ENCODE measurements at places on chromosomes 3 and 15. TPM values are rescaled to one million over a fixed set of nuclear protein-coding genes. Genes with fewer than 3 reads are reported as not detected.

DNAJC13 gene
- 58.4 TPM for total RNA-seq

PIERCE2 gene
- 1.4 TPM for total RNA-seq

PPP1R14D gene
- total RNA-seq, result not detected

MUC20 gene
- total RNA-seq, result 3.8 TPM

PRICKLE2 gene
- 26.3 TPM for total RNA-seq

ITGB5 gene
- total RNA-seq, result 292 TPM

RAB8B gene
- 51.8 TPM for total RNA-seq

ARRDC4 gene
- 43.6 TPM for total RNA-seq

DNA sequence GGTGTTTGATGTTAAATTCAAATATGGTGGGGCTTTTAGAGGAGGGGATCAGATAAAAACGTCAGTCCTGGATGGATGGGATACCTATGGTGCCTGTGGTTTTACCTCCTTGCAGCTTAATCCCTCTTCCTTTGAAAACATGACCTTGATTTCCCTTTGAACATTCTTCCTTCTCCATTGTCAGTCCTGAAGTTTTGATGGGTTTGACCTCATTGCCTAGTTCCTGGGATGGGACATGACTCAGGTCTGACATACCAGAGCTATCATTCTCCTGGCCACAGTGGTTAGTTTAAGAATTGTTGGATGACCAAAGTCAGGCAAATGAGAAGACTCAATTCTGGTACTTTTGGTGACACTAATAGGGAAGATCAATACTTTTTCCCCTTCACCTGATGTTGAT lies 87.2 kb downstream of the PRICKLE2 start:
- DNase-seq, result no peak

DNA sequence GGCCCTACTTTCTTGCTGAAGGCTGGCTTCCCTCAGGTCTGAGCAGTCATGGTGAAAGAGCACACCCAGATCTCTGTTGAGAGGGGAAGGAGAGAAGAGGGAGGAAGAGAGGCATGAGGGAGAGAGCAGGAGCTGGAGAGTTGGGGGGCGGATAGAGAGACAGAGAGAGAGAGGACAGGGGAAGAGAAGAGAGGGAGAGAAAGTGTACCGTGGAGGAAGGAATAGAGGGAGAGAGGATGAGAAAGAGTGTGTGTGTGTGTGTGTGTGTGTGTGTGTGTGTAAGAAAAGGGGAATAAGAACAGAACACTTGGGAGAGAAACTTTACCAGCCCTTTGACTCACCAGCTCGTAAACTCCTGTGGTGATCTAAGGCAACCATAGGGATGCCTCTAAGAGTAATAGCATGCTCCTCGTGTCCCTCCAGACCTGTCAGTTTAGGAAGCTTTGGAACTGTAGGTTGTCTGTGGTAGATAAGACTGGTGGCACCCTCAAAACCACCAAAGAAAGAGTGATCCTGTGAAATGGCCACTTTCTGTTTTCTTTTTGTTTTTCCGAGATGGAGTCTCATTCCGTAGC lies 18.2 kb downstream of the ZNF592 start:
- no peak for DNase-seq

DNA sequence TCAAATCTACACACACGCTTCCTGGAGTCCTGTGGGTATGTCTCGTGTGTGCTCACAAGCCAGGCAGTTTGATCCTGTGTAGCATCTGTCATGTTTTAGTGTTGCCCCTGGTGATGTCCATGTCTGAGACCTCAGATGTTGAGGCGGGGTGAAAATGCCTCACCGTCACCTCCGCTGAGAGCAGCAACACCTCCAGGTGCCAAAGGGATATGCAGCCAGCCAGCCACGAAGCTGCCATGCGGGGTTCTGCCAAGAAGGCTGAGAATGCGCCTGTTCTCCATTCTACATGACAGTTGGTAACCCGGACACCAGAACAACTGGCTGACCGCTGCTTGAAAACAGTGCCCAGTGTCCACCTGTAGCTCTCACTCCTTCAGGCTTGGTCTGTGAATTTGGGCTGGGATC lies 253.8 kb downstream of the TLE3 start:
- DNase-seq, result no peak

- DNase-seq, result no peak
Measured at GRCh38 chr3:149732234-149732633, 20.1 kb downstream of the COMMD2 start.

- no peak for DNase-seq
Measured at GRCh38 chr3:141201122-141201521, 30.5 kb upstream of the PXYLP1 start.

- DNase-seq, result no peak
Measured at GRCh38 chr3:62559831-62560445, 186.6 kb upstream of the FEZF2 start.

DNA sequence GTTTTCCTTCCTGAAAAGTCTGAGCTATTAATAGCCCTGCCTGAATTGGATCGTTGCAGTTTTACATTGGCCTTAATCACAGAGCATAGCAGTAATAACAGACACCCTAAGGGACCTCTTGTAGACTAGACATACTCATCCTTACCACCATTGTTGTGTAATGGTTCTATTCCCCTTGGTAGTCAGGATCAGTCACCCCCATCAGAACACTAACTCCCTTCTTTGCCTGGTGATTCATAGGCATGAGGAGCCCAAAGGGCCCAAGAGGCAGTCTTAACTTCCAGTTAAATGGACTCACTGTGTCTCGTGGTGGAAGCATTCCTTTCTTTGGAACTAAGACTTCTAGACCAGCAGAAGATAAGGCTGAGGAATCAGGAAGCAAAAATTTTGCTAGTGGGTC lies 20.2 kb downstream of the CGGBP1 start:
- DNase-seq, result no peak

DNA sequence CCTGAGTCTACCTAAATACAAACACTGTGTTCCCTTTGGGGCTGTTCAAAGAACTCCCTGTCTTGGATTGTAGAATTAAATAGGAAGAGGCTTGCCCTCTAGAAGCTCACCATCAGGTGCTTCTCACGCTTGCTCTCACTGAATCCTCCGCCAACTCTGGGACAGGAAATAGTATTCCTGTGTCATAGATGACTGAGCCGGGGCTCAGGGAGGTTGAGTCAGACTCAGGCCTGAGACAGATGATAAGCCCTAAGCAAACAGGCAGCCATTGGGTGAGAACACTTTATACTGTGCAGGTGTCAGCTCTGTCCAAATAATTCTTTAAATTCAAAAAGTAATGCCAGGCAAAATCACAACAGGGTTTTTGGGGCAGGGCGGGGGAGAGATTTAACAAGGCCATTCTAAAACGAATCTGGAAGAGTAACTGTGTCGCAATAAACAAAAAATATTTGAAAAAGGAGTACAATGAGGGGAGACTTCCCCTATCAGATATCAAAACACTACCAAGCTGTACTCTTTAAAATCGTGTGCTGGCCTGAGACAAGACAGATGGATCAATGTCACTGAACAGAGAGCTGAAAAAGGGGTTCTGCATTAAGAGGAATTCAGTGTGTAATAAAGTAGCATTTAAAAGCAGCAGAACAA lies 59.0 kb downstream of the EPHB3 start:
- no peak for DNase-seq

GRCh38 chr3:150114873-150115540 lies 144.3 kb upstream of the PFN2 start:
- DNase-seq, result no peak

GRCh38 chr15:41666353-41666920 lies 6.2 kb downstream of the MGA start:
- no peak for DNase-seq

GRCh38 chr3:171212648-171213047 lies 186.1 kb upstream of the SLC2A2 start:
- no peak for DNase-seq

GRCh38 chr3:21783839-21784238 lies 32.8 kb upstream of the ZNF385D start:
- DNase-seq, result no peak

DNA sequence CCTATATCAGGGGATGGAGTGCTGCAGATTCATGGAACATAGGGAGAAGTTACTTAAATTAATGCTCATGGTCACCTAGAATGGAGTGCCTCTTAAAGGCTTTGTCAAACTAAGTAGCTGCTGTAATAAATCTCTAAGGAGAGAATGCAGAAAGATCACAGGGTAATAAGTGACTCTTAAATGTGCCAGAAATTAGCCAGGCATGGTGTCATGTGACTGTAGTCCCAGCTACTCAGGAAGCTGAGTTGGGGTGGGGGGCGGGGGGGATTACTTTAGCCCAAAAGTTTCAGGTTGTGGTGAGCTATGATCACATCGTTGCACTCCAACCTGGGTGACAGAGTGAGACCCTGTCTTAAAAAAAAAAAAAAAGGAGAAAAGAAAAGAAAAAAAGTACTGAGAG lies 90.9 kb upstream of the ASB14 start:
- DNase-seq, result no peak

- no peak for DNase-seq
Measured at GRCh38 chr3:12255393-12255792, 33.5 kb upstream of the PPARG start.

GRCh38 chr15:52667597-52667996 lies 11.6 kb downstream of the ATOSA start:
- DNase-seq, result no peak

DNA sequence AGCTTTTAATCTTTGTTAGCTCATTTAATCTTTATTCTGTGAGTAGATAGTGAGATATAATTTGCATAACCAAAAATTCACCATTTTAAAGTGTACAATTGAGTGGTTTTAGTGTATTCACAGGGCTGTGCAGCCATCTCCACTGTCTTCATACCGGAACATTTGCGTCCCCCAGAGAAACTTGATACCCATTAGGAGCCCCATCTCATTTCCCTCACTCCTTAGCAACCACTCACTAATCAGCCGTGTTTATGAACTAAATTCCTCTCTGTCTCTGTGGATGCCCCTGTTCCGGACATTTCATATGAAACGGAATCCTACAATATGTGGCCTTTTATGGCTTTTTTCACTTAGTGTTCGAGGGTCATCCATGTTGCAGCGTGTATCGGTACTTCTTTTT lies 38.2 kb downstream of the PAK2 start:
- DNase-seq, result no peak
